ENCODE measurements at places on chromosomes 13 and 19. TPM values are rescaled to one million over a fixed set of nuclear protein-coding genes. Genes with fewer than 3 reads are reported as not detected.

DNA sequence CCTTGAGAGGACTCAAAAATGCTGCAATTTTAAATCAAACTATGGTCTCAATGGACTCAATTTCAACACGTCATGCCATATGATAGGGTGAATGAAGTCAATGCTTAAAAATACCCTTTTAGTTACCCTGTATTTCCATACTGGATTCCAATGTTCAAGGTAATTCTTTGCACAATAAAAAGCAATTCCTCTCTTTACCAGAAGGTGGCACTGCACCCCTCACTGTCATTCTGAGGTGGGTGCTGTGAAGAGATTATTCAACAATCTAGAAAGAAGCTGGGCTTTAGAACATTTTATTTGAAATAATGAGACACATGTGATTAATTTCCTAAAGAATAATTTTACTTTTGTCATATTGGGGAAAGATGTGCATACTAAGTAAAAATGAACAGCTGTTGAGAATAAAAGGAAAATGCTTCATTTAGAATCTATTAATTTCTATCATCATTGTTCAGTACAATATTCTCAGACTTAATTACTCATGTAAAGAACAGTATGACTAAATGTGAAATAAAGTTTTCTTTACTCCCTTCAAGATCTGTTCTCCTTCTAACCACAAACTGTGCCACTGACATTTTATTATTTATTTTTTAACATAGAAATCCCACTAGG is 789.1 kb downstream of the GPC5 start:
- DNase-seq, result peak; percentile 8

- DNase-seq, result peak; percentile 7
Observed at GRCh38 chr19:36963280-36963679, 47.1 kb downstream of the ZNF568 start.

DNA sequence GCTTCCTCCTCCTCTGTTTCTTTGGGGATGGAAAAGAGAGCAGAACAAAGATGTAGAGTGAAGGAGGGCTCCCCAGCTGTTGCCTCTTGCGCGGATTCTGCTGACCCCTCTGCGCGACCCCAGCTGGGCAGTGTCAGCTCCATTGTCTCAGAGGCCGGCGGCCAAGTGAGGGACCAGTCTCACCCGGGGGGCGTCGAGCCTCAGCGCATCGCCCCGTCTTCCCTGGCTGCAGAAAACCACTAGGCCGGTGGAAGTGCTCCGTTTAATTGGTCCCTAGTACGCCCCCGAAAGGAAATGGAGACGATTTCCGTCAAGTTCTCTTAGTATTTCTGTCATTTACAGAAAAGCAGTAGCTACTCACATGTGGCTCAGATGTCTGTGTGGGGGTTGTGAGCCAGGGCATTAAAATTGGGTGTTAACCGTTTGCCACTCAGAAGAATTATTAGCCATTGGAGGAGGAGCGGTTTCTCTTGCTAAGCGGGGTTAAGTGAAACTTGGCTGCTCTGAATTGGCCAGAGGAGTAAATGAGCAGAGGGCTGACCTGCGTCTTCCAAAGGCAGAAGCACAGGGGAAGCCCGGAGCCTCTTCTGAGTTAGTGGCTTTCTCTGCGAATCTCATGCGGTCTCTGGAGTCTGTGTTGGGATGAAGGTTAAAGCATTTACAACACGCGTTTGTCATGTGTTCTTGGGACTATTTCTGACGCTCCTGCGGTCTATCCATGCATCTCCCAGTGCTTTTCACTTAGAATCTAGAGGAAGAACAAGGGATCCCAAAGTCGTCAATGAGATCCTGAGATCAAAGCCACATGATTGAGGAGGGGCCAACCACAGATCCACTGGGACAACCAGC is 132.8 kb upstream of the MYO16 start:
- no peak for DNase-seq

- no peak for DNase-seq
Observed at GRCh38 chr13:50345804-50346203, 330.6 kb downstream of the KCNRG start.

DNA sequence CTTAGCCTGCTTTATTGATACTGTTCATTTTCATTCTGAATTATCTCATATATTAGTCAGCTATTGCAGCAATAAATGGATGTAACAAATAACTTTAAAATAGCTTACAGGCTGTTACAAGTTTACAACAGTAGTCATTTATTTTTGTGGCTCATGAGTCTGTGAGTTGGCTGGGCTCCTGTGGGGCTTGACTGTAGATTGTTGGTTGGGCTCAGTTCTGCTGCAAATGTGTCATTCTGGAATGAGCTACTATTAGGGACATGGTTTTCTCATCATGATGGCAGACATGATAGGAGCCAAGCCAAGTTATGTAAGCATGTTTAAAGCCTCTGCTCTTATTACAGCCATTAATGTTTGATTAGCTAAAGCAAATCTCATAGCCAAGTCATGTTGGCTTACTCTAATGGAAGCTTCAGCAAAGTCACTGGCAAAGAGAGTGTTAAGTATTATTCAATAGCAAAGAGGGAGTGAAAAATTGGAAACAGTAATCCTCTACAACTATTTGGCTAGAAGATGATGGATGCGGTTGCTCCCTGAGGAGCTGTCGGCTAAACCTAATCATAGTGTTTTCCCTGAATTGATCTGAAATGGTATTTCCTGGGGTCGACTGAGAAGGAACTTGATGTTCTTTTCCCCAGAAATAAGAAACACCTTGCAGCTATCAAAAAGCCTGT is 391.3 kb downstream of the TDRD3 start:
- no peak for DNase-seq

ZNF813 gene
- 4.2 TPM for total RNA-seq

- no peak for DNase-seq
Observed at GRCh38 chr13:81377921-81378320, 1037.0 kb upstream of the SPRY2 start.

CD209 gene
- total RNA-seq, result not detected

DNA sequence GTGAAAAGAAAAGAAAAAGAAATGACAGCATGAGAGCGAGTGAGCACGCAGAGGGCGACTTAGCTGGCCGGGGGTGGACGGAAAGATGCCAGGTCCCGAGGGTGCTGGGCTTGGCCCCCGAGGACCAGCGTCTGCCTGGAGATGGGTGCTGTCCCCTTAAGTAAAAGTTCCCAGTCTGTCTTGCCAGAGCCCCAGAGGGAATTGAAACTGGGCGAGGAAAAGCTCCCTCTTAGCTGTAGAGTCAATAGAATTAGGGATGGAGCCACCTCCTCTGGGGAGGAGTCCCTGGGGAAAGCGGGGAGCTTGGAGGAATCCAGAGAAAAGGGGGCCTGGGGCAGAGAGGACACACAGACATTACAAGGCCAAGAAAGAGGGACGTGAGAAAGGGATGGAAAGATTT is 13.3 kb downstream of the BCAM start:
- no peak for DNase-seq

ONECUT3 gene
- not detected for total RNA-seq

DNA sequence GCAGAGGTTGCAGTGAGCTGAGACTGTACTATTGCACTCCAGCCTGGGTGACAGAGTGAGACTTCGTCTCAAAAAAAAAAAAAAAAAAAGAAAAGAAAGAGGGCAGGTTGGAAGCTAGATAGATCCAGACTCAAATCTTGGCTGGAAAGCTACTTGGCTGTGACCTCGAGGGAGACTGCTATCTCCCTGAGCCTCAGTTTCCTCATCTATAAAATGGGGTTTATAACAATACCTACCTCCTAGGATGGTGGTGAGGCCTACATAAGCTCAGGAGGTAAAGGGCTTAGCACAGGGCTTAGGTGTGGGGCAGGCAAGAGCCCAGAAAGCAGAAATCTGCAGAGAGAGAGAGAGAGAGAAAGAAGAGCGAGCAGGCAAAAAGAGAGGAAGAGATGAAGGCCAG is 24.2 kb upstream of the DACT3 start:
- no peak for DNase-seq

GRCh38 chr19:36136964-36137686 is 2.7 kb upstream of the CAPNS1 start:
- peak; percentile 97 for DNase-seq

DNA sequence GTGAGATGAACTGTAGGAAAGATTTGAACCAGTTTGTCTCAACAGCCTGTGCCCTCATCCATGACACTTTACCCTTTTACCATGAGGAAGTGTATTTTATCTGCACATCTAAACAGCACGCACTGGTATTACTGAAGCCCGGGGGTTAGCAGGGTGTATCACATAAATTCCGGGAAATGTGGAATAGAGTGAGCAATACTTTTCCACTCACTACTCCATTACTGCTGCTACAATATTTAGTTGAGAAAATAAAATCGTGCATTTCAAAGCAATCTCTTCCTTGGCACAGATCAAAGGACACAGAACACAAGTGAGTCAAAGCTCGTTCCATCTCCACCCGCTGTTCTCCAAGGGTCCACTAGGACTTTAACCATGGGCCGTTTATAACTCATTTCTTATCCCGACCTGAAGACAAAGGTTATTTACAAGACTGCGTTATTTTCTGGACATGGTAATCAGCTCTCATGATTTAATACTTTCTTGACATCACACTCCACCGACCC is 35.2 kb downstream of the STK24 start:
- DNase-seq, result no peak

DNA sequence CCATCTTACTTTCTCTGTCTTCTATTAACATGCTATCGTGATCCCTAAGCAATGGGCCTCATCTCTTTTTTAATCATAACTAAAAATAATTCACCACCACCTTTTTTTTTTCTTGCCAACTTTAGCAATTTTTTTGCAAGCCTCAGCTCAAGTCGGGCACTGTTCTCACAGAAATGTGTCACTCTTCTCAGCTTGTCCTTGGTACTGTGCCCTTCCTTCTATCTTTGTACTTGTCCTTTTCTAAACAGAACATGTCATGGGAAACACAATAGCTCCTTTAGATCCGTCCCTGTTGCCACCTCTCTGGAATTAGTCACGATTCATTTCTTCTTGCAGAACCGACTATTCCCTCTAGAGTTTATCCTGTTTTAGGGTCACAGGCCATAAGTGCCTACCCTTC is 10.3 kb downstream of the SERP2 start:
- DNase-seq, result no peak

- DNase-seq, result no peak
Observed at GRCh38 chr13:38685431-38685830, 1.4 kb upstream of the FREM2 start.

DNA sequence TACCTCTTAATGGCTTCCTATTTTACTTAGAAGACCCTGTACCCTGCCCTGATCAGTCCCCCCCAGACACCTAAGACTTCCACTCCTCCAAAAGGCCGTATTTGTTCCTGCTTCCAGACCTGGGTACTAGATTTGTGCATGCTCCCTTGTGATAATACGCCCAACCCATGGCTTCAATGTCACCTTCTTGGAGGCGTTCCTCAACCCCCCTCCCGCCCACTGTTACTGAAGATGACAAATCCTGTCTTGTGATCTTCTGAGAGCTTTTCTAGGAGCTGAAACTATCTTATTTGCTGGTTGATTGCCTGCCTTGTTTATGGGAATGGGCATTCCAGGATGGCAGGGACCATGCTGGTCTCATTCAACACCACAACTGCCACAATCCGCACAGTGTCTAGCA is 9.4 kb downstream of the SLC25A23 start:
- DNase-seq, result no peak

ANGPTL8 gene
- total RNA-seq, result not detected

- no peak for DNase-seq
Observed at GRCh38 chr13:37385248-37385647, 213.3 kb downstream of the POSTN start.

- DNase-seq, result no peak
Observed at GRCh38 chr19:39802958-39803357, 24.3 kb downstream of the LEUTX start.

DNA sequence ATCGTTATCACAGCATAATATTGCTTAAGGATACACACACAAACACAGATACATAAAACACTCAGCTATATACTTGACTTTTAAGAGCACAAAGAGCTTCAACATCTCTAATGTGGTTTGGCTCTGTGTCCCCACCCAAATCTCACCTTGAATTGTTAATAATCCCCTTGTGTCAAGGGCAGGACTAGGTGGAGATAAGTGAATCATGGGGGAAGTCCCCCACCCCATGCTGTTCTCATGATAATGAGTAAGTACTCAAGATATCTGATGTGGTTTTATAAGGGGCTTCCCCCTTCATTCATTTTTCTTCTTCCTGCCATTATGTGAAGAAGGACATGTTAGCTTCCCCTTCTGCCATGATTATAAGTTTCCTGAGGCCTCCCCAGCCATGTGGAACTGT is 481.4 kb downstream of the PCDH9 start:
- DNase-seq, result no peak

DNA sequence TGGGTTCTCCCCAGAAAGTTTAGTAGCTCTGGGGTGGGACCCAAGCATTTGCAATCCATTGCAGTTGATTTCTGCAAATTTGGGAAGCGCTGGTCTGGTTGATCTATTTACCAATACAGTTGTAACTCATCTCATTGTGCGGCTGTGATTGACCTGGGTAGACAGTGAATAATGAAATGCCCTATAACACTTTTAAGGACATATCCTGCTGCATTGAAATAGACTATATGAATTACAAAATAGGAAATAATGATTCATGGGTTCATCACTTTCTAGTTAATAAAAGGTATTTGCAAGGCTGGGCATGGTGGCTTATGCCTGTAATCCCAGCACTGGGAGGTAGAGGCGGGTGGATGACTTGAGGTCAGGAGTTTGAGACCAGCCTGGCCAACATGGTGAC is 59.0 kb upstream of the FARP1 start:
- no peak for DNase-seq

RNF17 gene
- total RNA-seq, result not detected

OR10H2 gene
- not detected for total RNA-seq

SYNE4 gene
- not detected for total RNA-seq

NXNL1 gene
- total RNA-seq, result not detected

CD33 gene
- total RNA-seq, result 3.8 TPM

DNA sequence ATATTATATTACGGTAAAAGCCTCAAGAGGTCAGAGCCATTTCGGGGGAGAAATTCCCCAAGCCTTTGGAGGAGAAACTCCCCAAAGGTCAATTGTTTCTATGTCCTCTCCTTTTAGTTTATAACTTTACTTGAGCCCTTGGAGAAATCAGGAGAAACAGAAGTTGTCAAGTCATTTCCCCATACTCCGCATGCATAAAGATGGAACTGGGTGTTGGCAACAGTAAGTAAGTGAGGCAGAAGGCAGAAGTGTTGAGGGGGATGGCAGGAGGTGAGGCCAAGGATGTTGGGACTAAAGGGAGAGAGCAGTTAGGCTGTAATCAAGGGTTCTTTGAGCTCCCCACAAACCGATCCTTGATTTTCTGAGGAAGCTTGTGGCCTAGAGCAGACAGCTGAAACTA is 307.9 kb downstream of the ENOX1 start:
- DNase-seq, result no peak

GRCh38 chr13:72920097-72920496 is 138.2 kb downstream of the PIBF1 start:
- DNase-seq, result no peak

GRCh38 chr13:28056426-28056825 is 44.0 kb downstream of the FLT3 start:
- DNase-seq, result no peak

DNA sequence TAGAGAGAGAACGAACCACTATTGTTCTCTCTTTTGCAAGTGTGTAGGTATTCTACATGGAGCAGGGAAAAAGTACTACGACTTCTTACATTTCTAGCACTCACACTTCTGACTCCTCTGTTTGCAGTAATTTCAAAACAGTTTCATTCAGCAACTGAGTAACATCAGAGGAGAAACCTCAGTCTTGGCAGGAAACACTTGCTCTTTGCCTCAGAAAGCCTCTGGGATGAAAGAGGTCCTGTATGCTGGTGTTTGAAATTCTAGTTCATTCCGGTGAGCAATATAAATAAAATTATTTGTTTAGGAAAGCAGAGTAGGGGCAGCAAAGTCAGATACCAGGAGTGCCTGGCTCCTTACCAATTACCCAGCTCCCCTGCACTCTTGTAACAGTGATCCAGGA is 595.5 kb downstream of the TBC1D4 start:
- DNase-seq, result peak; percentile 48

ICAM1 gene
- 88.4 TPM for total RNA-seq
